ENCODE measurements at places on chromosomes 12 and 14. TPM values are rescaled to one million over a fixed set of nuclear protein-coding genes. Genes with fewer than 3 reads are reported as not detected.

KLHL33 gene
- not detected for total RNA-seq

ABHD4 gene
- 16.8 TPM for total RNA-seq

DNA sequence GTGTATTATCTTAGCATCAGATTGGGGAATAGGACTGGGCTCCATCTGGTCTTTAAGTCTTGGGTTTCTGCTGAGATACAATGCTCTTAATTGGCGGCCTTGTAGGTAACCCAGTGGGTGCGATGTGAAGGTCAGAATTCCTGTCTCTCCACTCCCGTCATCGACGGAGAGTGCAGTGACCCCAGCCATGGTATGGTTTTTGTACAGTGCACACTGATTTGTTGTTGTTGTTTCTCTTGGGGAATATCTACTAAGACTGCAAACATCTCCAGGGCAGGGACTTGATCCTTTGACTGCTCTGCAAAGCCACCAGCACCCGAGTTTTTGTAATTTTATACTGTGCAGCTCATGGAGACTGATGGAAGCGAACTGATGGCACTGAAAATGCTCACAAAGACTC lies 41.4 kb downstream of the KCNA1 start:
- H3K4me3 ChIP-seq: no peak overlapping the region
- DNase-seq: no peak
- H3K4me1 ChIP-seq: no peaks in the 10 kb centered on the region
- H3K27me3 ChIP-seq: peaks cover 27% of the 10 kb centered on the region
- no peak overlapping the region for H3K27ac ChIP-seq

- H3K4me3 ChIP-seq: no peak overlapping the region
- H3K4me1 ChIP-seq: peaks cover 24% of the 10 kb centered on the region
- peak; percentile 83 for DNase-seq
- no peaks in the 10 kb centered on the region for H3K36me3 ChIP-seq
Measured at GRCh38 chr14:73472185-73473114, 14.1 kb upstream of the NUMB start.

- H3K4me3 ChIP-seq: no peak overlapping the region
- no peak overlapping the region for H3K27ac ChIP-seq
- DNase-seq: peak; percentile 91
- H3K36me3 ChIP-seq: no peaks in the 10 kb centered on the region
- no peaks in the 10 kb centered on the region for H3K4me1 ChIP-seq
Measured at GRCh38 chr14:62179367-62180018, 417.3 kb downstream of the SNAPC1 start.

DNA sequence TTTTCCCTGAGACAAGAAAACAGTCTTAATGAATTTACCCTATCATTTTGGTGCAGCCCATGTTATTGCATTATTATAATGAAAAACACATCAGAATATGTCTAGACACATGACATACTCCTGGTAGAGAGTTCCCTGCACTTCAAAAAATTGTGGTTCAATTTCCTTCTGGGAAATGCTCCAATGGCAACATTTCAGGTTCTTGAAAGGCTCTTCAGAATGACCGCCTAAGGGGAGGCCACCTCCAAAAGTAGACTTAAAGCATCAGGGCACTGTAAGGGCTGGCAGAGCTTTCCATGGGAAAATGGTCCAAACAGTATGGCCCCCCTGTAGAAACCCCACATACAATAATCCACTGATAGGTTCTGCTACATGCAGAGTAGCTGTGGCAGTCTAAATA lies 110.7 kb downstream of the SLC25A21 start:
- no peaks in the 10 kb centered on the region for H3K36me3 ChIP-seq
- no peak overlapping the region for H3K4me3 ChIP-seq
- H3K4me1 ChIP-seq: peaks cover 10% of the 10 kb centered on the region
- DNase-seq: no peak
- no peaks in the 10 kb centered on the region for H3K27me3 ChIP-seq

DNA sequence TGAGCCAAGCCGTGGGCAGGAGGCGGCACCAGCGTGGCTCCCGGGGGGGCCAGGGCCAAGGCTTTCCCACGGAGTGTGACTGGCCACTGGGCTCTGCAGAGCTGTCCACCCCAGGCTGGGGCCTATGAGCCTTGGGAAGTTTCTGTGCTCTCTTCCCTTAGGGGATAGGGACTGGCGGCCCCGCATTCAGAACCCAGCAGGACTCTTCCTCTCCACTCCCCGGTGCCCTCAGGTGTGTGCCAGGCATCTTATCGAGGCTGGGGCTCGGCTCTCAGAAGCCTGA lies 17.8 kb upstream of the EIF2B2 start:
- no peaks in the 10 kb centered on the region for H3K4me1 ChIP-seq
- H3K4me3 ChIP-seq: no peak overlapping the region
- no peaks in the 10 kb centered on the region for H3K36me3 ChIP-seq
- DNase-seq: no peak
- no peak overlapping the region for H3K27ac ChIP-seq
- H3K27me3 ChIP-seq: no peaks in the 10 kb centered on the region

DNA sequence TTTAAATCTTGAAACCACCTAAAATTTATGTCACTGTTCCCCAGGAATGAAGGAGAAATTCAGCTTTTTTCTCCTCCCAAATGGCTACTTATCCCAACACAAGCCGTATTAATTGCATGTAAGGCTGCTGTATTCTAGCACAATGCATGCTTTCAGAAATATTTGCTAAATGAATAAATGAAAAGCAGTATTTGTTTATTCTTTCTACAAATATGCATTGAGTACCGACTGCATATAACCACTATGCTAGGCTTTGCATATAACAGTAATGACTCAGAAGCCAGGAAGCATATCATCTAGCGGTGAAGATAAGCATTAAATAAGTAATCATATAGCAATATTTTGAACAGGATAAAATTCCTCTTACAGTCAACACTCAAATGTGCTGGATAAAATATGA lies 5.7 kb upstream of the LRR1 start:
- H3K27ac ChIP-seq: no peak overlapping the region
- no peaks in the 10 kb centered on the region for H3K27me3 ChIP-seq
- H3K36me3 ChIP-seq: no peaks in the 10 kb centered on the region

DNA sequence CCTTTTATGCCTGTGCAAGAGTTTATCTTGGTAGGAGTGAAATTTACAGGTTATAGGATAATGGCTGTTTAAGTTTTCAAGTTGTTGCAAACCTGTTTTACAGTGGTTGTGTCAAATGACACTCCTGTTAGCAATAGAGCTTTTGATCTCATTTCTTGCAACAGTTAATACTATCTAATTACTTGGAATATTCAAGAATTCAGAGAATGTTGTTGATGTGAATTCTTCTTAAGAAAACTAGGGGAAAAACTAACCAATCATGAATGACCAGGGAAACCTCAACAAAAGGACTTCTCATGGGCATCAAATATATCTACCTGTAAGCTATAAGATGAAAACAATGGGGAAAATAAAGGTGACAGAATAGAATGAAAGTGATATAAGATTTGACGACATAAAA lies 85.0 kb downstream of the IPO8 start:
- H3K4me1 ChIP-seq: no peaks in the 10 kb centered on the region
- no peak for DNase-seq
- H3K27me3 ChIP-seq: no peaks in the 10 kb centered on the region
- no peak overlapping the region for H3K4me3 ChIP-seq
- H3K27ac ChIP-seq: no peak overlapping the region

GRCh38 chr12:3186546-3187215 lies 109.5 kb downstream of the TSPAN9 start:
- H3K4me1 ChIP-seq: no peaks in the 10 kb centered on the region
- H3K27me3 ChIP-seq: no peaks in the 10 kb centered on the region
- no peak for DNase-seq
- H3K27ac ChIP-seq: no peak overlapping the region
